ENCODE measurements at places on chromosomes 3 and 15.

DNA sequence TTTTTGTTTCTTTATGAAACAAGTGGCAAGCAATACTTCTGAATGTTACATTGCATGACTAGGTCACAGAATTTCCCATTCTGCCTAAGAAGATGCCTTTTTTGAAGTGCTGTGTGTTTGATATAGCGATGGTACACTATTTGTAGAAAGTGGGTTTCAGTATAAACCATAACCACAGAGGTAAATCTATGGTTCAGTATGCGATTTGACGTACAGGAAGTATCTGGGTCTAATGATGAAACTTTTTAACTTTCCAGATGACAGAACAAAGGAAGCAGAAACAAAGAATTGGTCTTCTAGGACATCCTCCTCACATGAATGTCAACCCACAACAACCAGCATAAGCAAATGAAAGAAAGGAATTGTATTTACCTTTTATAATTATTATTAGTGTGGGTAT is 133.4 kb upstream of the BHLHE40 start:
- DNase-seq, result no peak

DNA sequence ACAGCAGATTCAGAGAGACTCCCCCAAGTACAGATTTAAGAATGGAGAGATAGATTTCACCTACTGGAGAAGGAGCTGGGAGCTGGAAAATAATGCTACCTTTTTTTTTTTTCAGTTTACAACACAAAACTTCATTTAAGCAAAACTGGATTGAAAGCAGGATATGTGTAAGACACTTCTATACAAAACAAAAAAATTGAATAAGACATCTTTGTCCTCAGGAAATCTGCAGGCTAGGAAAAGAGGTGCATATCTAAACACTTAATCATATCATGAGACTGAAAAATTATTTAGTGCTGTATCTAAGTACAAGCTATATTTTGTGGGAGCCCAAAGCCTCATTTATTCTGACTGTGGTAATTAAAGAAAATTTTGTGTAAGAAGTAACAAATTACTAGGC is 516.1 kb downstream of the ZIC1 start:
- DNase-seq, result no peak

DNA sequence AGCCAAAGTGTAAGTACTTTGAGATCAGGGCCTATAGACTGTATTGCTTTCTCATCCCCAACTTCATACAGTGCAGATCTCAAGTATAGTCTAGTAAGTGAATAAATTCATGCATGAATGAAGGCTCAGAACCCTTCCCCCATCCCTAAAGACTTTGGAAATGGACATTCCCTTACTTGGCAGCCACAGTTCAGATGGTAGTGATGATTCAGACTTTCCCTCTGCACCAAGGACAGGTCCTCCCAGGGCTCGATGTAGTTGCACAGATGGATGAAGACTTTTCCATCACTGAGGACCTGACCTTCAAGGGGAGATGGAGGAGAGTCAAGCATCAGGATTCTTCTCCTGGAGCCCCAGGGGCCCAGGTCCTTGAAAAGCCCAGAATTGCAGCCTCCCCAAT is 4.6 kb downstream of the TIMP4 start:
- DNase-seq, result no peak

GRCh38 chr3:180116658-180117057 is 79.9 kb upstream of the PEX5L start:
- no peak for DNase-seq

- no peak for DNase-seq
Measured at GRCh38 chr15:31365032-31365654, 38.5 kb downstream of the KLF13 start.

- no peak for DNase-seq
Measured at GRCh38 chr15:93980261-93980911, 251.0 kb upstream of the MCTP2 start.

DNA sequence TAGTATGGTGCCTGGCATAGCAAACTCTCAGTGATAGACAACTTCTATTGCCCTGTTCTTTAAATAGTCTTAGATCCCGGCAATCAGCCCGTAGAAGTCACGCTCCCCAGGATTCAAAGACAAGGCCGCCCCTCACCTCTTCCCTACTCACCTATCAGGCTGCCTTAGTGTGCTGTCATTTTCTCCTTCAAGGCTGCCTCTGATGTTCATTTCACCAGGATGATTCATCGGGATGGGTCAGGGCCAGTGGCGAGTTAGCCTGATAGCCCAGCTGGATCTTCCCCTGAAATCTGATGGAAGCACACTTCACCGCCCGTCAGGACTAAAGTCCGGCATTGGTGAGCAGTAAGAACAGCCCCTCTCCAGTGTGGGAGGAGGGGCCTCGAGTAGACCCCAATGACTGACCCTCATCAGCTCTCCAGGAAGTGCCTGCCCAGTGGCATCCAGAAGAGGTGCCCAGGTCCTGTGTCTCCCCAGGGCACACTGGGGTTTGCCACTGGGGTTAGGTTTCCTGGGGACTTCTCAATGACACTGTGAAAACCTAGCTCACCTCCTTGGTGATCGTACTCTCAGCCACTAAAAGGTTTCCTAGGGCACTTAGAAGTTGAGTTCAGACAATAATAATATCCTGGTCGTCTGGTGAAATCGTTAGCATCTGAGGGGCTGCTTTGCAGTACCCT is 37.5 kb downstream of the TPM1 start:
- DNase-seq, result no peak

GRCh38 chr3:156978481-156978961 is 152.4 kb downstream of the LEKR1 start:
- DNase-seq, result no peak

- DNase-seq, result no peak
Measured at GRCh38 chr15:77535845-77536244, 96.9 kb downstream of the LINGO1 start.

GRCh38 chr3:15805756-15806266 is 8.0 kb upstream of the ANKRD28 start:
- no peak for DNase-seq

GRCh38 chr3:77147836-77148578 is 108.1 kb downstream of the ROBO2 start:
- no peak for DNase-seq

- DNase-seq, result no peak
Measured at GRCh38 chr3:65169961-65170360, 482.2 kb upstream of the ADAMTS9 start.
